ENCODE measurements at places on chromosomes 7 and 10. TPM values are rescaled to one million over a fixed set of nuclear protein-coding genes. Genes with fewer than 3 reads are reported as not detected.
A peak's percentile ranks its signal among the peaks of the same experiment; 100 is the strongest.

DNA sequence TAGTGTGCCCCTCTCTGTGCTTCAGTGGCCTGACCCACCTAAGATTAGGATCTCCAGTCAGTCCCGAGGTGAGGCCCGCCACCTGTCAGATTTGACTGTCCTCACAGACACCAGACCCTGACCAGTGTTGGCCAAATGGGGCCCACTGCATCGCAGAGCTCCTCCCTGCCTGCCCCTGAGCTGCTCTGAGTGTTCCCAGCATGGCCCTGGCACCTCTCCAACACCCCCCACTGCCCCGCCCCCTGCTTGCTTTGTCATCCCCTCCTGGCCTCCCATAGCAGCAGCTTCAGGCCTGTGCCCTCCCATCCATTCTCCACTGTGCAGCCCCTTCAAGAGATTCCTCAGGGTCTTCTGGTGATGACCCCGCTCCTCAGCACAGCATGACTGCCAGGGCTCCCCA lies 67.6 kb downstream of the C10orf120 start:
- no peak for DNase-seq

- DNase-seq: peak; percentile 70
Measured at GRCh38 chr10:97612386-97612785, 20.9 kb downstream of the MORN4 start.

- DNase-seq: no peak
Measured at GRCh38 chr10:77012812-77013500, 624.7 kb downstream of the KCNMA1 start.

GRCh38 chr10:7787150-7787856 lies 490 bp downstream of the KIN start:
- DNase-seq: no peak

GRCh38 chr10:44971935-44972757 lies 6.5 kb downstream of the DEPP1 start:
- DNase-seq: no peak

DNA sequence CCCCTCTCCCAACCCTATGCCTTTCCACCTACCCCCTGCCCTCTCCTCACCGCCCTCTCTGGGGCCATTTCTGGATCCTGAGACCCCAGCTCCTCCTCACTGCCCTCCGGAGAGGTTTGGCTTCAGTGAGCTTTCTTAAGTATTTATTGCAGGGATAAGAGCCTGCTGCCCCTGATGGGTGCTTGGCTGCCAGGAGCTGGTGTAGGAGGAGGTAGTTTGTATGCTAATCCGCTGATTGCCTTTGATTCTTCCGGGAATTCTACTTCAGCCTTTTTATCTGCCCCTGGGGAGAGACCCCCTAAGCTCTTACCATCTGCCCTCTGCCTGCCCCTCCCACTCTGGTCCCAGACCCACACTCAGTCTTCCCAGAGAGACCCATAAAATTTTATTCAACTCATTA lies 263.5 kb upstream of the PODXL start:
- DNase-seq: no peak

DNA sequence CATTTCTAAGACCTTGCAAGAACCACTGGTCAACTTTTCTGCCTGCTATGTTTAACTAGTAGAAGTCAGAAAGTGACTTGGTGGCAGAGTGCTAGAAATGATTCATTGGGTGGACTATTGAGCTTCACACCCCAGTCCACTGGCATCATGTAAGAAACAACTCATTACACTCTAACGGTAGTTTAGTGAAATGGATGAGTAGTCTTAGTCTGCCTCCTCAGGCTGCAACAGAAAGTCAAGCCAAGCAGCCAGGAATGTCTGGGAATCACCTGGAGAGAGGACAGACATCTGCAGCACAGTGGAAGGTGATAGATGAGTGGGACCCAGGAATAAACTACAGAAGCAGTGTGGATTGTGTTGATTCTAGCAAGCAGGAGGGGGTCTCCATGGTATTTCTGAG lies 125.4 kb downstream of the AUTS2 start:
- no peak for DNase-seq

The MLXIPL gene
- not detected for total RNA-seq

DNA sequence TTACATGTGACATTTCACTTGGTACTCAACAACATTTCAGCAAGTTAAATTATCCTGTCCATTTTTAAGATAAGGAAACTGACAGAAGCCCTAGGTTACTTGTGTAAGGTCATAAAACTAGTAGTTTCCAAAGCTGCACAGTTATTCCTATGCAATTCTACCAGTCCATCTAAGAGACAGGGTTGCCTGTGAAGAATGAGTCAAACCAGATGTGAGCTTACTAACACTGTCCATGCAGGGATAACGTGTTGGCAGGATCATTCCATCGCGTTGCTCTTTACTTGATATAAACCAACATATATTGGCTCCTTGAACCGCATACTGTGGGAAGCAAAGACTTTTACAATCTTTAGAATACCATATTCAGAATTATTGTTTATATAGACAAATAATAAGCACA lies 280.9 kb upstream of the HGF start:
- DNase-seq: peak; percentile 44

- no peak for DNase-seq
Measured at GRCh38 chr7:82284936-82285519, 158.5 kb downstream of the CACNA2D1 start.

The RPP38 gene
- 20.4 TPM for total RNA-seq

DNA sequence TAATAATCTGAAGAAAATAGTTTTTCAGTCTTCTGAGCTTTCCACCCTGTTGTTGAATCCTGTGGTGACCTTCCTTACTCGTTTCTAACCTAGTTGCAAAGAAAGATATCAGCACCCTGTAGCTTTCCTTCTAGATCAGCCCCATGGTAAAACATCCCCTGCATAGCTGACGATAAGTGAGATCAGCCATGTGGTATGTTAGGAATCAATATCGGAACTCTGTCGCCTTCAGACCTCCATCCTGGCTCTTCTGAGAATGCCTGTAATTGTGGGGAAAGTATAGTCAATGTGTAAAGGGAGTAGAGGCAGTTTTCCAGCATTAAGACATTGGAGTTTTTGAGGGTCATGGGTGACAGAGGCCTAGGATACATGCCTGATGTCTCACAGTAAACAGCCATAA lies 151.8 kb downstream of the LRRC4 start:
- DNase-seq: no peak

DNA sequence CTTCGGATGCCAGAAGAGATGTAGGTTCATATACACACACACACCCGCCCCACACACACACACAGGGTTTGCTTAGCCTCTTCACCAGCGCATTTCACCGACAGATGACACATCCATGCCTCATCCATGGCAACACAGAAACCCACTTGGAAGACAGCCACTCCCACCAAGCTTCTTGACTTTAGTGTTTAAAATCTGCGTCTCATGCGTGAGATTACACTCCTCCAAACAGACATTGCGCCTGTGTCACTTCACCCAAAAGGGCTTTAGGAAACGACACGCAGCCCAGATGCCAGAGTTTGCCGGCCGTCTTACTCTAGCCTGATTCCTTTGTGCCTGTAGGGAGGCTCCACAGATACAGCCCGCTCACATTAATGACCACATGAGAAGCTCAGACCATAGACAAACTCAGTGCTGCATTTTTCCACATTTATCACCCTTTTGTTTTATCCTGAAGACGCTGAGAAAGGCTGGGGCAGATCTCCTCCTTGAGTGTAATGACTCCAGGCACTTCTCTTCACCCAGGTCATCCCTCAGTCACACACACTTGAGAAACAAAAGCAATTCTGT lies 73.8 kb downstream of the DIP2C start:
- DNase-seq: peak; percentile 84

GRCh38 chr10:89792187-89792586 lies 90.8 kb downstream of the KIF20B start:
- DNase-seq: peak; percentile 13

The CFAP70 gene
- 0.03 TPM for total RNA-seq

The SEMA3A gene
- 7.9 TPM for total RNA-seq

GRCh38 chr10:90587081-90587491 lies 270.8 kb downstream of the HTR7 start:
- peak; percentile 85 for DNase-seq

GRCh38 chr10:10956681-10957542 lies 60.8 kb upstream of the CELF2 start:
- no peak for DNase-seq

The NPTX2 gene
- not detected for total RNA-seq

DNA sequence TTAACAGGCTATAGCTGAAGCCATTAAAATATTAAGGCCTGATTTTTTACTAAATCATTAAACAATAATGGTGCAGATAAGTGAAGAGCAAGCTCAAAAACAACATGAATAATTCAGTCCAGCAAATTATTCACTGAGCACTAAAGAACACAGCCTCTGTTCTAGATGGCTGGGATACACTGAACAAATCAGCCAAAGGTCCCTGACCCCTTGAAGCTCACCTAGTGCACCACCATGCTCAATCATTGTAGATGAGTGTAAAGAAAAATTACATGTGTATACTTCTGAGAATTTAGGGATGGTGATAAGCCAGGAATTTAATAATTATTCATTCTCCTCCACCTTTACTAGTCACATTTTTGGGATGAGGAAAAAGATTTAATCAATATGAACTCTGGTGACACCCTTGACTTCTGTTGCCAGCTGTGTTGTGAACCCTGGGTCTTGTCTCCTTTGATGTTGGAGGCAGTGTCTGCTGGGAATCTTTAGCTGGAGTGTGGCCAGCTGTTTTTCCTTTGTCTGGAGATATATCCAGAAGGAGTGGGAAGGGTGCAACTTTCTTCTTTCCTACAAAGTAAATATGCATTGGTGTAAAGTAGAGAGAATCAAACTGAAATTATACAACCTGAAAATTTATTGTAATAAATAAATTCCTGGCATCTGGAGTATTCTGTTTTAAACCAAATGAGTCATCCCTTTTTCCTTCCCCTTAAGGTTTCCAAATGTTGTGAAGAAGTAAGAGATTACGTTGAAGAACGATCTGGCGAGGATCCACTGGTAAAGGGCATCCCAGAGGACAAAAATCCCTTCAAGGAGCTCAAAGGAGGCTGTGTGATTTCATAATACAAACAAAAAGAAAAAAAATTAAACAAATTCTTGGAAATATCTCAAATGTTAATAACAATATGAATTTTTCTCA lies 4.0 kb downstream of the GNGT1 start:
- peak; percentile 8 for DNase-seq

- DNase-seq: no peak
Measured at GRCh38 chr10:97157578-97158095, 28.1 kb downstream of the SLIT1 start.
